ENCODE measurements at places on chromosomes 2 and 18.

GRCh38 chr18:76982038-76982437, 150.5 kb downstream of the MBP start:
- no peak for DNase-seq

DNA sequence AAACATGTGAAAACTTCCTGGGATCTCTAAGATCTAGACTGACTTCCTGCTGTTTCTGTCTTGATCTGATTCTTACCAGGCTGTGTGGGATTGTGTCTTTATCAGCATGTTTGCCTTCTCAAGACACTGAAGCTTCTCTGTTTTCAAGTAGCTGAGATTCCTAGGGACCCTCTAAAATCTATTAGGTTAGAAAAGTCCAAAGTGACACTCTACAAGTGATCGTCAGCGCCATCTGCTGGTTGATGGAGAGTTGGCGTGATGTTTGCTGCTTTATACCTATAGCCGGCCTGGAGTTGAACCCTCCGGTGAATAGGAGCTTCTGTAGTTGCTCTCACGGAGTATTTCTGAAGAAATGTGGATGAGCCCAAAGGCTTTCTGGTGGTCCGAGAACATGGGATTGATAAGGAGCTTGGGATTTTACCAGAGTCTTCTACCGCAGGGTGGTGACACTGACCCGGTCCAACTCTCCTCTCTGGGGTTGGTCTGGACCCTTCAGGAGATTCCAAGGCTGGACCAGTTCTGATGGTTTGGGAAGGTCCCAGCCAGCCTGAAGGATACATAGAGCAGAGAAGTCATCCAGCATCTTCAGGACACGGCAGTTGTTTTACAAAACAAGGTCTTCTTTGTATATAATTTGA, 96.0 kb upstream of the TTC39C start:
- peak; percentile 54 for DNase-seq

GRCh38 chr2:47771211-47771610, 11.7 kb upstream of the MSH6 start:
- no peak for DNase-seq

- no peak for DNase-seq
Measured at GRCh38 chr2:196441527-196441926, 198.0 kb upstream of the CCDC150 start.

DNA sequence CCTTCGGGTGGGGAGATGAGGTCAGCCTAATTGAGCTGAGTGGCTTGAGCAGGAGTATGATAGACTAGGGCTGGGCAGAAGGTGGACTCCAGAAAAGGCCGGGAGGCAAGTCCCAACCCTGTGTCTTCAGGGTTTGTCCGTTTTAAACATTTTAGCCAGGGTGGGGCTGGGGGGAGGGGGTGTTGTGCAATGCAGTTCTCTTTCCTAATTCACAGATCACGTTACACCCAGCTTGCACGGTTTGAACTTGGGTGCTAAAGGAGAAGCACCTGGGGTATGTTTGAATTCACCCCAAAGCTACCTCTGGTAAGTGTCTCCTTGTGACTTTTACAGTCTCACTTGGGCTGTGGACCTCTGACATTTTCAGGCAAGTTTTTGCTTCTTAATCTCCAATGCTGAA, 233.3 kb downstream of the AGAP1 start:
- DNase-seq, result no peak

- DNase-seq, result no peak
Measured at GRCh38 chr2:237696461-237696860, 69.1 kb downstream of the LRRFIP1 start.

DNA sequence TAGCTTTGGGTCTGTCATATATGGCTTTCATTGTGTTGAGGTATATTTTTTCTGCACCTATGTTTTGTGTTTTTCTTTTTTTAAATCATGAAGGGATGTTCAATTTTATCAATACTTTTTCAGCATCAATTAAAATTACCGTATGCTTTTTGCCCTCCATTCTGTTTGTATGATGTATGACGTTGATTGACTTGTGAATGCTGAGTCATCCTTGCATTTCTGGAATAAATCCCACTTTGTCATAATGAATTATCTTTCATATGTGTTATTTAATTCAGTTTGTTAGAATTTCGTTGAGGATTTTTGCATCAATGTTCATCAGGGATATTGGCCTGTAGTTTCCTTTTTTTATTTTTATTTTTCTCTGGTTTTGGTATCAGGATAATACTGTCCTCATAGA, 790.9 kb downstream of the TMEM182 start:
- DNase-seq, result no peak

- DNase-seq, result no peak
Measured at GRCh38 chr2:120239488-120240287, 13.0 kb upstream of the RALB start.

- DNase-seq, result peak; percentile 66
Measured at GRCh38 chr18:7237673-7238272, 6.9 kb downstream of the LRRC30 start.

- peak; percentile 6 for DNase-seq
Measured at GRCh38 chr2:71671203-71671854, 218.0 kb downstream of the DYSF start.

- no peak for DNase-seq
Measured at GRCh38 chr18:31511098-31511497, 13.1 kb downstream of the DSG2 start.

DNA sequence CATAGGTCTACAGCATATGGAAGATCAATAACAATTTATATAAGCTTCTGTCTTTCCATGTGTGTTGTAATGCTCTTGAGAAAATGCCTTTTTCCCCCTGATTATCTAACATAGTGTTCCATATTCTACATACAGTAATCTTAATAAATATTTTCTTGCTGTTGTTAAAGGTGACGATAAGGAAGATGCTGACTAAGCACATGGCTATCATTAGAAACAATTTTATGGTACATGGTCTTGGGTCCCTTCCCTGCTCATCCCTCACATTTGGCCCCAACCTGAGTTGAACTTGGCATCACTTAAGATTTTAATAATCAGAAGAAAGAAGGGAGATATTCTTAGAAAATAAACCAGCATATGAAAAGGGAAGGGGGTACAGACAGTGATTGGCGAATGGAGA, 382.1 kb upstream of the CDH20 start:
- no peak for DNase-seq

DNA sequence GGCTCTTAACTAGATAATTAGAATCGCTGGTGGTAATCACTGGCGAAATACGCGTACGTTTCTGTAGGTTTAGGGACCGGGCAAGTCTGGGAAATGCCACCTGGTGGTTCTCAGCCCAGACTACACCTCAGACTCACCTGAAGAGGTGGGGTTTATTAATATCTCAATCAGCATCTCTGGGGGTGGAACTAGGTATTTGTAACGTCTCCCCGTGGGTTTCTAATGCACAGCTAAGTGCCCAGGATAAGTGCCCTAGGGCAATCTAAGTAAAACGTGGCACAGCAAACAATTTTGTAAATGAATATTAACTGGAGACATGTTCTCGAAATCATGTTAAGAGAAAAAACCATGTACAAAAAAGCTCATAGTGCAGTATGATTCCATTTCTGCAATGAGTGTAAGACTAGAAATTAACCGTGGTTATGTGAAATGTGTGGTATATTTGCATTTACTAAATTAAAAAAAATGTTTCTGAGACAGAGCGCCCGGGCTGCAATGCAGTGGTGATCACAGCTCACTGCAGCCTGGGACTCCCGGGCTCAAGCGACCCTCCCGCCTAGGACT, 760 bp upstream of the CNOT11 start:
- peak; percentile 39 for DNase-seq

DNA sequence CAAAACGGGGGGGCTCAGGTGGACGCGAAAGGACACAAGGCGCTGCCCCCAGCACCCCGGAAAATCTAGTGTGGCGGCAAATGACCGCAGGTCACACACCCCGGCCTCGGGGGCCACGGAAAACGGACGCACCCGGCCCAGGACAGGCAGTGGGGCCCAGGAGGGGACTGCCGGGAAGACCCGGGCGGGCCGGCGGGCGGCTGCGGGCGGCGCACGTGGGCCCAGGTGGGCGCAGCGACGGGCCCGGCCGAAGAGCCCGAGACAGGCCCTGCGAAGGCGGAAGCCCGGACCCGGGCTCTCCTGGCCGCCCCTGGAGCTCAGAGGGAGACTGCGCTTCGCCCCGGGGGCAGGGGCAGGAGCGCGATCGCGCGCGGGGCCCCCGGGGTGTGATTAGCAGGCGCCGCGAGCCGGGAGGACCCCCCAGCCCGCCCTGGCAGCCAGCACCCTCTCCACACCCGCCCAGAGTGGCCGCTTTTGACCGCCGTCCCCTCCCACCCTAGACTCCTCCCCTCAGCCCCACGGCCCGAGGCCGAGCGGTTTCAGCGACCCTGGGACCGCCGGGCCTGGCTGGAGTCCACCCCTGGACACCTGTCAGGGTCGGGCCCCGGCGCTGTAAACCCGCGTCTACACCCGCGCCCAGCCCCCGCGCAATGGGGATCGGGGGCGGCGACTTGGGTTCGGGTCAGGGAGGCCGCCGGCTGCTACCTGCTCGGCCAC, 773 bp downstream of the MBP start:
- DNase-seq, result peak; percentile 73

DNA sequence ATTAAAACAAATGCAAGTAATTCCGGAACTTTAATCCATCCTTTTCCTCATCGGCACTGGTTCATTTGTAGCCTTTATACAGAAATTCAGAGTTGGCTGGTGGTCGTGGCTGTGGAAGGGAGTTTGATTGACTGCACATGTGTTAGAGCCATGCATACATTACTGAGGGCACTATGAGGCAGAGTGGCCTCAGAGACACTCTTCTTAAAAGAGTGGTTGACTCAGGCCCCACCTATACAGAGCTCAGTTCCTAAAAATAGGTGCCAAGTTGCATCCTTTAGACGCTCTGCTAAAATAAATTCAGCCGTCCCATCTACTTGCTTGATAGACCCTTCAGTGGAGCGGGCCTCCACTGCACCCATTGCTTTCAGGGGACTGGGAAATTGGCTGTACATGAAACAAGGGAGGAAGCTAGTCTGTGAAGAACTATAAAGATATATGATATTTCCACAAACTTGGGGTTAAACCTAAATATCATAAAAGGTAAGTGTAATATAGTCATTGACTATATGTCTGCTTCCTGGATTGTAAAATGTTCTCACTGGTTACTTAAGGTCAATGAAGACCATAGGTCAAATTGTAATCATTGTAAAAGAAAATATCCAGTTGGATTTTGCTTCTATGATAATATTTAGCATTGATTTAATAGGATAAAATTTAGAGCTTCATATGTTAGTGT, 298.9 kb downstream of the XIRP2 start:
- DNase-seq, result no peak

DNA sequence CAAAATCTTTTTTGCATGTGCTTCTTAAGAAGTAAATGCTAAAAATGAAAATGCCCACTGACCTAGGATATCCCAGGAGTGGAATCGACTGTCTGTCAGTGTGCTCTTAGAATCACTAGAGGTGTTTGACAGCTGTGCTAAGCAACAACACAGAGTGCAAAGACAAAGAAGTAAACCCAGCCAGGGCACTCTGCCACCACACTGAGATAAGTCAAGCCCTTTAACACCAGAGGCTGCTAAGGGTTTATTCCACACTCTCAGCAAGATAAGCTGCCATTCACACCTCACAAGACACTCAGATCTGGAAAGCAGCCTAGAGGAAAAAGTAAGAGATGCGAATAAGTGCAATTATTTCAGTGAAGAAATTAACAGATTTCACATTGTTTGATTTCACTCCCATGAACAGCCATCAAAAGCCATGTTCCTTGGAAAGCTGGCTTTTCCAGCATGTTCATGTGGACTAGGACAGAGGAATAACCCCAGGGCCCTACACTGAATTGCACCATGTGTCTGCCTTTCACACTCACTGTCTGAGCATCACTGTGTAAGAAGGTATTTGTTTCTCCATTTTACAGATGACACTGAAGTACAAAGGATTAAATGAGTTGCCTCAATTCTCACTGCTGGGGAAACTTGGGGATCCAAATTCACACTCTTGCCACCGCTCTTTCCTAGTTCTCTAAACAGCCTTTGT, 6.0 kb upstream of the BMP10 start:
- DNase-seq, result no peak

DNA sequence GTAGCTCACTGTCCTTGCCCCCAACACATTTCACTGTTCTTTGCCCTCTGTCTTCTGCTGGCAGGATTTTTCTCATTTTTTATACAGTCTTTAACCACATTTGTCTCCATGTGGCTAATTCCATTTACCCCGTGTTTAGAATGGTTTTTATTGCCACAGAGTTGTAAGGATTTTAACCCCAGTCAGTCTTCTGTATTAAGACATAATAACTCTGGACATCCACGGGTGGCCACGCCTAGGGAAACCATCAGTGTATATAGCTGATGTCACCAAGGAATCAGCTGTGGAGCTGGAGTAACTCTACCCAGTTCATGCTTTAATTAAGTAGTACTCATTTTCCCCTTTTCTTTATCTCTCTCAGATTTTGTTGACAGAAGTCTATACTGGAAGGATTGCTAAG, 139.8 kb downstream of the MAP4K4 start:
- DNase-seq, result no peak

GRCh38 chr2:26270373-26270772, 25.6 kb downstream of the HADHB start:
- DNase-seq, result no peak

- DNase-seq, result no peak
Measured at GRCh38 chr18:53997064-53997463, 227.4 kb downstream of the MBD2 start.

- no peak for DNase-seq
Measured at GRCh38 chr2:204110338-204110741, 173.8 kb downstream of the ICOS start.

GRCh38 chr2:18795906-18796305, 206.5 kb upstream of the NT5C1B start:
- no peak for DNase-seq

DNA sequence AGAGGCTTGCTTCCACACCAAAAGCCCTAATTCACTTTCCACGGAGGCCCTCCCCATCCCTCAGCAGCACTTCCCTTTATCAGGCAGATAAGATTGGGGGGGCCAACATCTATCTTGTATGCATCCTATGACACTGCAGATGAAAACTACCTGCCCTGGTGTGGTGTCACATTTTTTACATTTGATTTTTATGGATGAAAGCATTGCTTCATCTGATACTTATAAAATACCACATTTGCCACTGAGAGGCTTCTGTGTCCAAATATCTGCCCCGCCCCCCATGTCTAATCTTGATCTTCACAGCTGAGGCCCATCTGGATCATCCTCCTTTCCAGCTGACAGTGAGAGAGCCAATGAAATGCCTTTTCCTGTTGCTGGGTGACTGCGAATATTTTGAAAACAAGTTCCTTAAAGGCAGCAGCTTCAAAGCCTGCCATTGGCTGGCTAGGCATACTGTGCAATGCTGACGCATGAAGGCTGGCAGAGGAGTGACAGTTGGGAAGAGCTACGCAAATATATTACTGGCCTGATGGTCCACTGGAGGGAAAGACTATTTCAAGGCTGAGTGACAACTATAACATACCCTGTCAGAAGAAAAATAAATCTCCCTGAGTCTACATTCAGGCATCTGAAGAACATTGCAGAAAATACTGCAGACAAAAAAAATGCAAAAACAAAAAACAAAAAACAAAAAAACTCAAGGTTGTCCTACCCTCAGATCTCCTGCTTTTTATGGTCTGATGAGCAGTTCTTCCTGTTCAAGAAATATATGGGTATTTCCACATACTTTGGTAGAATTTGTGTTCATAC, 318.7 kb downstream of the PDE11A start:
- peak; percentile 41 for DNase-seq

Measured in SK-N-SH (cell line).